ENCODE measurements at places on chromosomes 1 and 21. TPM values are rescaled to one million over a fixed set of nuclear protein-coding genes. Genes with fewer than 3 reads are reported as not detected.

DNA sequence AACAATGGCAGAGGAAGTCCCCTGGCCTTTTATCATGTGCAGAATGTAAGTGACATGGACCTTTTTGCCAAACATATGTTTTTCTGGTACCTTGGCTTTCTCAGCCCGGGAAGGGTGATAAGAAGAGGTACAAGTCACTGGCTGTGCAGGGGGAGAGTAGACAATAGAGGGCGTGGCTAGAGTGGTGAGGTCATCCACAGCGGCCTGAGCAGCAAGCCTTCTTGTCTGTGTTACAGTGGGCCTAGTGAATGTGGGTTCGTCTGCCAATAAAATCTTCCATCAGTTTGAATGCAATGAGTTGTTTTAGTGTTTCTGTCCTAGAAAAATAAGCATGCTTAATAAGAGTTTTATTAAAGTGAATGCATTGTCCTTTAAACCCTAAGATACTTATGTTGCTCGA is 59.0 kb upstream of the PGD start:
- DNase-seq = peak; percentile 76

DNA sequence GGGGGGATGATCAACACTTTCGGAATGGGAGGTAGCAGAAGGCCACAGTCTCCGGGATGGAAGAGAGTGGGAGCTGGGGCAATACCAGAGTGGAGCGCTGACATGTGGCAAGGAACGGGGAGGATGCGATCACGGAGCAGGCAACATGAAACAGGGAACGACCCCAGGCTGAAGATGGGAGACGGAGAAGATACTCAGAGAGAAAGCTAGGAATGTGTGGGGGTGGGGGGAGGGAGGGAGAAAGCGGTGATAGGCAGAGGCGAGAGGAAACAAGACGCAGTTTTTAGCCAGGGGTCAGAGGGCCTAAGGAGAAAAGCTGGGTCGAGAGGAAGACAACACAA is 577 bp downstream of the RAB3GAP2 start:
- peak; percentile 16 for DNase-seq

The S100A5 gene
- total RNA-seq = not detected

DNA sequence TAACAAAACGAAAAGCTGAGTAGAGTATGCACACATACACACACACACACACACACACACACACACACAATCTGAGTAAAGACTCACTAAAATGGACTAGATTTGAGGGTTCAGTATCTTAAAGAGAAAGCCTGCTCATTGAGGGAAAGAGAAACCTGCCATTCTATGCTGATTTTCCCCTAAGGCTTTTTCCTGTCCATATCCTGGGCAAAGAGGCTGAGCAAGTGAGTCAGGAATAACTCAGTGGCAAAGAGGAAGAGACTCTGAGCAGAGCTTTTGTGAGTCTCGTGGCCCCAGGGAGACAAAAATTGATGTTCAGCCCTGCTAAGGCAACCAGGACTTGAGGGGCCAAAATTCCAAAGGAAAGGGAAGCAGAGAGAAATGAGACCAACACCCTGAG is 37.3 kb upstream of the RUNX1 start:
- no peak for DNase-seq

The TMPRSS15 gene
- not detected for total RNA-seq

The OR2W3 gene
- 1.8 TPM for total RNA-seq

The LEPR gene
- 6.8 TPM for total RNA-seq

DNA sequence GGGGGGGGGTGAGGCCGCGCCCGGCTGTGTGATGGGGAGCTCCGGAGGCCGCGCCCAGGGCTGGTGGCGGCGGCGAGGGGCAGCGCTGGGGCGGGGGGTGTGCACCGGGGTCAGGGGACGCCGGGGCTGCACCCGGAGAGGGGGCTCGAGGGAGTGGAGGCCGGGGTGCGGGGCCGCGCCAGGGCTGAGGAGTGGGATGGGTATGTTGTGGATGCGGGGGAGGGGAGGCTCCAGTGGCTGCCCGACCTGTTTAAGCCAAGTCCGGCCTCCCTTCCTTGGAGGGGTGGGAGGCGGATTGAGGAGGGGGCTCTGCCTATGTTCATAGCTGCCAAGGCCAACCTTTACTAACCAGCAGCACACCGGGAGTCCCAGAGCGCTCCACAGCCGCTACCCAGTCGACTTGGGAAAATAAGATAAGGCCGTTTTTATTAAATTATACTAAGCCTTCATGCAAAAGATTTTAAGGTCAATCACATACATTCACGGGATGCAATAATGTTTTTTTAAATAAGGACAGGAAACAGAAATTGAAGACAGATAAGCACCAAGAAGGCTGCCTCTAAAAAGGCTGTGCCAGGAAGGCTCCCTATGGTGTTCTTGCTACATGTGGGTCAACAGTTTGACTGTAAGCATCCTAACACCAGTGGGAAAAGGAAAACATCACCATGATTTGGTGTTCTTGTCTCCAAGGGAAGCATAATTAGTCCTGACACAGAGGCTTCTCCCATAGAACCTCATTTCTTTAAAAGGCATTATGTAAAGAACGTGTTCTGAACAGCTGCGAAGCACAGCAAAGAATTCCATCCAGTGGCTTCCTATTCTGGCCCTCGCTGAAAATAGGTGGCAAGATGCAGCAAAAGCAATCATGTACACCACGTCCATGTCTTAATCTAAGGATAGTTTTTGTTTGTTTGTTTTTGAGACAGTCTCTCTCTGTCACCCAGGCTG is 626 bp upstream of the HLCS start:
- DNase-seq = peak; percentile 57

- DNase-seq = no peak
Measured at GRCh38 chr1:228333739-228334115, 72.9 kb downstream of the TRIM11 start.

DNA sequence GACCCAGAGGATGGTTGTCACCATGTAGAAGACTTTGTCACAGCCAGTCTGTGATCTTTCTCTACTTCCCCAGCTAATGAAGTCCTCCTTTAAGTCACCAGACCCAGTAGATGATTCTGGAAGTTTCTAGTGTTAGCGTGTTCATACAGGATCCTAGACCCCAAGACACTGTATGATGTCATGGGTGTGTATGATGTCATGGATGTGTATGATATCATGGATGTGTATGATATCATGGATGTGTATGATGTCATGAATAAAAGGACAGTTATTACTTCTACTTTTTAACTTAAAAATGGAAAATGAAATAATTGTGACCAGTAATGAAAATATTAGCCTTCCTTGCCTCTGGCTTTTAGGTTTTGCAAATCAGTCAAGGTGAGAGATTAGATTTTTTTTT is 260.0 kb downstream of the FMN2 start:
- no peak for DNase-seq

The EVI5 gene
- total RNA-seq = 19.5 TPM

DNA sequence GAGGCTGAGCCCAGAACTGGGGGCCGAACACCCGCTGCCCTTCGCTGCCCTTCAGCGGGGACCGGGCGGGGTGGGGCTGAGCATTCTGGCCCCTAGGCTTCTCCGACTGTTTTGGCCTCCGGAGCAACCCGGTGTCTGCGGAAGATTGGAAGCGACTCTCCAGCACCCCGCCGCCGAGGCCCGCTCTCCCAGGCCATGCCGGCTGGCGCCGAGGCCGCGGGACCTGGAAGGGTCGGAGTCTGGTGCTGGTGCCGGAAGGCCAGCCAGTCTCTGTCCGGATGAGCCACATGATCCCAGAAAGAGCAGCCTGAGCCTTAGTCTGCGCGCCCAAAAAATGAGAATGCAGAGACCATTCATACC is 272.0 kb downstream of the FOXD2 start:
- no peak for DNase-seq

DNA sequence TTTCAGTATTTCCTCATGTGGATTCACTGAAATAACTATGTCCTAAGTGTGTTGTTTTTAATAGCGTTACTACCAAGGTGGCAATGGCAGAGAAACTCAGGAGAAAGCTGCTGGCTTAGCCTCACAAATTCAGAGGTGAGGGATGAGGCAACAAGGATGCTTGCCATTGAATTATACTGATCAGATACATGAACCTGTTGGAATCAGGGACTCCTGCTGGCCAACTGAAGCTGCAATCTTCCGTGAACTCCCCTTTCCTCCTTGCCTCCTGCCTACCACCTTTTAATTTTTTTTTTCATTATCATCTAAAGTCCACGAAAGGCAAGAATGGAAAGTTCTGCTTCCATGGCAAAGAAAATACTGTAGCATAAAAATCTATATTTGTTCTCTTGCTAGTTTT is 254.7 kb downstream of the NFIA start:
- DNase-seq = no peak

The PDPN gene
- 4.8 TPM for total RNA-seq

GRCh38 chr1:219713981-219714381 is 101.1 kb upstream of the ZC3H11B start:
- DNase-seq = no peak

GRCh38 chr1:202967684-202968281 is 726 bp upstream of the CYB5R1 start:
- no peak for DNase-seq

DNA sequence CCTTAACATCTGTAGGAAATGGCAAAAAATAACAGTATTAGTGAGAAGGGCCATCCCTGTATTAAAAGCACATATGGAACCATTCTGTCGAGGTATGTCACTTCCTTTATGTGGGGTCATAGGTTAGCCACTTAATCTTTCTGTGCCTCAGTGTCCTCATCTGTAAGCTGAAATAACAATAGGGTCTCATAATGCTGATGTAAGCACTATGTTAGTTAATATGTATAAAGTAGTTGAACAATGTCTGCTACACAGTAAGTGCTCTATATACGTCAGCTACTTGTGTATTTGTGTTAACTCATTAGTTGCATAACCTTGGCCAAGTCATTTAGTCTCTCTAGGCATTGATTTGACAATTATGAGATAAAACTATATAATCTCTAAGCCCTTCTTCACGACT is 11.8 kb downstream of the PLPPR5 start:
- DNase-seq = no peak

GRCh38 chr1:115865704-115866380 is 24.9 kb upstream of the NHLH2 start:
- no peak for DNase-seq

DNA sequence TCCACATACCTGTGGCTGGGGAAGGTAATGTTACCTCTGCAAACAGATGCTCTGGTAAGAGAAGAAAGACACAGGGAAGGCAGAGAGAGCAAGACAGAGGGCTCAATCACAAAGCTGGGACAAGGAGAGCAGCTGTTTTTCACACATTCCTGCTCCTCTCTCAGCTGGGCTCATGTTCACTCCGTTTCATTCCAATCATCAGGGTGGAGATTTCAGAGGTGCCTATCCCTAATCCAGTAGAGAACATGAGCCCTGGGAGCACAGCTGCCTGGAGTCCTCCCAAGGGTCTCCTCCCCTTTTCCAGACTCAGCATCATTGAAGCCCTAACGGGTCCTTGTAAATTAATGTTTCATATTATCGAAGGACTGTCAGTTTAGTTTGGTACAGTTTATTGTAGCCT is 19.4 kb downstream of the GADD45A start:
- DNase-seq = no peak

The POGZ gene
- total RNA-seq = 146 TPM

DNA sequence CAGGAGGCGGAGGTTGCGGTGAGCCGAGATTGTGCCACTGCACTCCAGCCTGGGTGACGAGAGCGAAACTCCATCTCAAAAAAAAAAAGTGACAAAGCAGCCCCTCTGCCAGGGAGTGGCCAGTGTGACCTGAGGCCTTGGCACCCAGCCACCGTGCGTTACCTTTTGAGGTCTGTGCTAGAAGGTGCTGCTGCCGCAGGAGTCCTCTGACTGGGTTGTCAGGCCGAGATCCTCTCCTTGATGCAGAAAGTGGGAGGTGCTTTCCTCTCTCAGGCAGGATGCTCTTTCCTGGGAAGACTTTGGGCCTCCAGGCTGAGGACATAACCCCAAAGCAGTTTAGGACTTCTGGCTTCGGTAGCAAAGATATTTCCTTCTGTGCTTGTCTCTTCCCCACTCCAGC is 280.5 kb upstream of the VAMP3 start:
- no peak for DNase-seq

The PRAMEF33 gene
- total RNA-seq = not detected

GRCh38 chr1:168608796-168609715 is 32.7 kb downstream of the XCL1 start:
- no peak for DNase-seq

DNA sequence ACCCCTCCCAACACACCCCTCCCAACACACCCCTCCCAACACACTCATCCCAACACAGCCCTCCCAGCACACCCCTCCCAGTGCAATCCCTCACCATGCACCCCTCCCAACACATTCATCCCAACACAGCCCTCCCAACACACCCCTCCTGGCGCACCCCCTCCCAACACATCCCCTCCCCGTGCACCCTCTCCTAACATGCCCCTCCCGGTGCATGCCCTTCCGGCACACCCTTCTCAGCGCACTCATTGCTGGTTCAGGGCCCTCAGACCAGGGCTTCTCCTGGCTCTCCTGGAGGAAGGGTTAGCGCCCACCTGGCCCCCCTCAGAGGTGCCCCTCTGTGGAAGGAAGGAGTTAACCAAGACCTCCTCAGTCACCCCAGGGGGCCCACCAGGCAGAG is 74.5 kb upstream of the ARHGEF16 start:
- no peak for DNase-seq

All from glutamatergic neuron (in vitro differentiated cells).